WTC11 (cell line): ENCODE measurements at places on chromosomes 16 and 17.

DNA sequence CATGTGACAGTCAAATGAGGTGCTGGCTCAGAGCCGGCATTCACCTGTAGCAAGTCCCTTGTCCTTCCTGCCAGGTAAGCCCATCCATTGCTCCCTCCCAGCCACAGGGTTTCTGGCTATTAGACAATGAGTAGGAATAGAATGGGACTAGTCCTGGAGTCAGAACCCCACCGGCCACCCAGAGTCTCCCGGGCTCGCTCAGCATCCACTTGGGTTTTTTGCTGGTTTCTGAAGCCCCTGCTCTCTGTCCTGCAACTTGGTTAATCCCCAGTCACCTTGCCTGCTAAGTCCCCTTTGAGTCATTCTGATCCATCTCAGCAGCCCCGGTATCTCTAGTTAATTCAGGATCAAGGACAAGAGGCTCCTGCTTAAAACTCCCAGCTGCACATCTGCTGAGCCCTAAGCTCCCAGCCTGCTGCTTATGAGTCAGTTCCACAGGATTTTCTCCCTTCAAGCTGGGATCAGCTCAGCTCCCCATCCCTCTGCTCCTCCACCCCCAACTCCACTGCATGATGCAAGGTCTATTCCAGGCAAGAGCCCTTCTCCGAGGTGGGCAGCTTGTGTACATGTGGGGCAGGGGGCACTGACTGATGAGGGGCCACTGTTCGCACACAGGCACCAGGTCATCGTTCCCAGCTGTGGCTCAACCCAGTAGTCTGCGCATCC is 19.9 kb upstream of the MRPS23 start:
- no peak for DNase-seq

DNA sequence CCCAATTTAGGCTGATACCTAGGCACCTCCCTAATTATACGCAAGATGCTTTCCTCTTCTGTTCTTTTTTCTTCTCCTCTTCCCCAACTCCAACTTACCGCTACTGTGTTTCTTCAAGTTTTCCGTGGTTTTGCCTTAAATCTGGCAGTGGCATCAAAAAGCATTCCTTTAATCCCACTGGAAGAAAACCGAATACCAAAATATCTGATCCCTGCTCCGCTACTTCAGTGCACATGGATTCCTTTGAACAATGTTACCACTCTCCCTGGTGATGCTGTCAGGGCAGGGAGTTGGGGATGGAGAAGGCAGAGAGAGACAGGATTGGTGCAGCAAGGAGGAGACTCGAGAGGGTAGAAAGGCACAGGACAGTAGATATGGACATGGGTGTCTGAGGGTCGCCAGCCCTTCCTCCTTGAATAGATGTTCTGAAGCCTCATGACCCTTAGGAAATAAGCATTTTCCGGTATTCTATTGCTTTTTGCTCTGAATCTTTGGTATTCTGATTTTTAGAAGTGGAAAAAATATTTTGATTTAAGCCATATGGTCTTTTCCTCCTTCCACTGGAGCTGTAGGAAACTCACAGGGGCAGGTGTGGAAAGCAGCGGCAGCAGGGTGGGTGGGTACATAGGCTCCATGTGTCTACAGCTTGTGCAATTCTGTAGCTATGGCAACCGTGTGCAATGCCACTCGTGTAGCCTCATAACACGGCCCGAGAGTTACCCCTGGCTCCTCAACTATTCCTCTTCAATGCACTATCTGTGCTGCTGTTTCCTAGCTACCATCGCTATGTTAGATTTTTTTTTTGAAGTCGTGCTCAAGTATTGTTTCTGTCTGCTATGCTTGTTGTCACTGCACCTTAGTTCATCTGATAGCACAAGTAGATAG is 32.3 kb upstream of the TANC2 start:
- DNase-seq, result no peak

DNA sequence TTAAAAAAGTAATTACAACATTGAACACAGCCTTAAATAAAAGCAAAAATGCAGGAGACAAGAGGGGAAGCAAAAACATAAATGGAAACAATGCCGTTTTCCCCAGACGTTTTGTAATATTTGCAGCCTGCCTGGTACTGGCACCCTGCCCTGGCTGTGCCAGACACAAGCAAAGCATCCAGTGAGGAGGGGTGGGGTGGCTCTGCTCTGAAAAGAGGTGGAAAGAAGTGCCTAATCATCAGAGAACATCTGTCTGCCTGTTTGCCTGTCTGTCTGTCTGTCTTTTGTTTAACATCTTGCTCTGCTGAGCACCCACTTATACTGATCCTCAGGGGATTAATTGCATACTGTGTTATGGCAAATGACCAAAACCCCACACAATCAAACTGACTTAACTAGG is 62.7 kb downstream of the C16orf82 start:
- DNase-seq, result no peak

DNA sequence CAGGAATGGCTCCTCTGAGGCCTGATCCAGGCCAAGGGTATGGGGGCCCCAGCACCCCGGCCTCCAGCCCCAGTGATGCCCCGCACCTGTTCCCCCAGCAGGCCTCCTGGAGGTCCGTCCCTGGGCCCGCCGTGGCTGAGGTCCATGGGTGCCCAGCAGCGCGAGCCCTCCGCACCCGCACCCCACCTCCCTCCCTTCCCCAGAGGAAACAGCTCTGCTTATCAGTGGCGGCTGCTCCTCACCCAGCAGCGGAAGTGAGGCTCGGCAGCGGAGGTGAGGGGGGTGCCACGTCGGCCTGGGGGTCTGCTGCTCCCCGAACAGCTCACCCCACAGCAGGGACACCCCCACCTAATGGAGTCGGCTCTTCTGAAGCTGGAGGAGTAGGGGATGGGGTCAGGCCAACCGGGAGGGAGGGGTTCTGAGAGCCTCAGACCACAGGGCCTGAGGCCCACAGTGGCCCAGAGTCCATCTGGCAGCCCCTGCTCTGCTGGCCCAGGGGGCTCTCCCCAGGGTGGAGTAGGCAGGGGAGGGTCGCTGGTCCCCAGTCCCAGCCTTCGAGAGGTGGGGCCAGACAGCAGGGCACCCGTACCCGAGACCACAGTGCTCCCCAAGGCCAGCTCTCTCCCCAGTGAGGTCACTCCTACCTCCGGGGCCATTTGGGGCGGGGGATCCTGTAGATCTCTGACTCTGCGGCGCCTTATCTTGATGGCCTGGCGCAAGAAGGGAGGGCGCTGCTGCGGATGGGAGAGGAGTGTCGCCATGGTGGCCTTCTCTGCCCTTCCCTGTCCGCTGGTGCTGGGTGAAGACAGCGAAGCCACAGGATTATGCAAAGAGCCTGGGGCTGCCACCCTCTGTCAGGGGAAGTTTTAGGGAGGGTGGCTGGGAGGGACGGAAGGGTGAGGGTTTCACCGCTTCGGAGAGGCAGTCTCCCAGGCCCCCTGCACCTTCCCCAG is at the start of gene UNC13D:
TSS of gene UNC13D (minus strand) at position 828 of the 953 bp plus-strand sequence. CDS start at position 761, 67 bp downstream.
- no peak for DNase-seq

DNA sequence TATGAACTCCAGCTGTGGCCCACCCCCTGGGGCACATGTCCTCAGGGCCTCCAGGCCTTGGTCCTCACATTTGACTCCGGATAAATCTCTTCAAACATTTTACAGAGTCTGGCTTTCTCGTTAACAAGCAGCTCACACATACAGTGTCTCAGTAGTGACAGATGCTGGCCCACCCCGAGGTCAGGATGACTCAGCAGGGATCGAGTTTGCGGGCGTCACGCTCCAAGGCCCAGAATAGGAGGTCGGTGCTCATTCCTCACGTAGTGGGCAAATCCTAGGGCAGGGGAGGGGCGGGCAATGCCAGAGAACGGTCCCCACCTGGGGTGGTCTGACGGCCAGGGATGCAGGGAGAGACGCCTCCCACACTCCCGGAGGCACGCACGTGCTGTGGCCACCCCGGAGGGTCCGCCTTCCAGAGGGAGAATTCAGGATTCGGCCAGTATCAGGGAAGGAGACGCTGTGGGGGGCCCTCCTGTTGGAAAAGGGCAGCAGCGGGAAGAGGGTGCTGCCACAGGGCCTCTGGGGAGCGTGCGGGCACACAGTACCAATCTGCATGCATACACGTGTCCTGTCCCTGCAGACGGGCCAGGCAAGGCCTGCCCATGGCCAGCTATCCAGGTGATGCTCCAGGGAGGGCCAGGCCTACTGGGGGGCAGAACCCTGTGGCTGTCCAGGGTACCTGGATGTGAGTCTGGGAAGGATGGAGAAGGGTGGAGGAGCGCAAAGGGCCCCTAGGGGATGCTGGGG is 8.6 kb downstream of the SLC7A5 start:
- no peak for DNase-seq

GRCh38 chr17:44902135-44902760 is 3.0 kb upstream of the EFTUD2 start:
- DNase-seq, result no peak

DNA sequence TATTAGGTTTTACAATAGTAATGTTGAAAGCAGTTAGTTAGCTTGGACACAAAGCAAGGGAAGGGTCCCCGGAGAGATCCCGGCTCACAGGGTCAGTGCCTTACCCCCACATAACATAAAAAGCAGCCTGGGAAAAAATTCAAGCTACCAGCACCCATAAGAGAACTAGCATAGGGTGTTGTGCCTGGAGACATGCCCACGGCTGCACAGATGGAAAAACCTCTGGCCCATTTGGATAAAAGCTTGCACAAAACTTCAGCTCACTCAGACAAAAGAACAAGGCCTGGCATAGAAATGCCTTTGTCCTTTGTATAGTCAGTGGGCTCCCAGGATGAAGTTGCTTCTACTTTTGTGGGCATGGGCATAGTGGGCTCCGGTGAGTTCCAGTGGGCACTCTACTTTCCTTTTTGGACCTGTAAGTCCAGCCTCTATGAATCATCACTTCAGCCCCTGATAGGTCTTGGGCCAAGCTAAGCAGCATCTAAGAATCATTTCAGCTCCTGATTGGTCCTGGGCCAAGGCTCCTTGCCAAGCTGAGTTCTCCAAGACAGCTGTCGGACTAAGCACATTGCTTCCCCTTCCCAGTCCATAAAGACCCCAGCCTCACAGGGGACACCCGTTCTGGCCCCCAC is 1.3 kb upstream of the RDM1 start:
- DNase-seq, result no peak

- DNase-seq, result no peak
These were observed 7.8 kb upstream of the PSMC3IP start for GRCh38 chr17:42585353-42585752.

DNA sequence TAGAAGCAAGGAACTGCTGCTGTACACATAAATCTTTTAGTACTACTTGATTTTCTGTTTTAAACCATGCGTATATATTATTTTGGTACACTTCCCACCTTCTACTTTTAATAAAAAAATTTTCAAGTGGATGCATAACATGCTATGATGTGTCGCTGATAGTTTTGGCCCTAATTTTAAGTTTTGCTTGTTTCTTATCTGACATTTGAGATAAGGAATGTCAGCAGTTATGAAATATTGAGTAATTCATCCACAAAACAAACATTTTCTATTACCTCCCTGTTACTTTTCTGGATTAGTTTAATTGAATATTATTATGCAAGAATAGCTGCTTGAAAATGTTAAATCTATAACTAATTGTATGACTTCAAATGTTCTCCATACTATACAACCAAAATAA is 35.8 kb downstream of the N4BP1 start:
- DNase-seq, result no peak

DNA sequence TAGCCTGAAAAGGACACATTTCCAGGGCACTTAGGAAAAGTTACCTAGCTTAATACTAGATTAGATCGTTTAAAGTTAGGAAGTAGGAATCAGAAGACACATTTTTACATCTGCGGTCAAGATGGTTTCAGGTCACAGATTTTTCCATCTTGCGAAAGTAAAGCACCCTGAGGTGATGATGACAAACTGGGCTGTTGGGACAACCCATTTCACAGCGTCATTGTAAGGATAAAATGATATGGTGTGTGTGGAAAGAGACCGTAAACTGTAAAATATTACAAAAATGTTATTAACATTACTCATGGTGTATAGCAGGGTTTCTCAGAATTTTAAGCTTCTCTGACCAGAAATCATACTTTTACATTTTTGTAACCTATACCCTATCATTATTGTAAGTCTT is 10.1 kb upstream of the MAP2K6 start:
- no peak for DNase-seq

DNA sequence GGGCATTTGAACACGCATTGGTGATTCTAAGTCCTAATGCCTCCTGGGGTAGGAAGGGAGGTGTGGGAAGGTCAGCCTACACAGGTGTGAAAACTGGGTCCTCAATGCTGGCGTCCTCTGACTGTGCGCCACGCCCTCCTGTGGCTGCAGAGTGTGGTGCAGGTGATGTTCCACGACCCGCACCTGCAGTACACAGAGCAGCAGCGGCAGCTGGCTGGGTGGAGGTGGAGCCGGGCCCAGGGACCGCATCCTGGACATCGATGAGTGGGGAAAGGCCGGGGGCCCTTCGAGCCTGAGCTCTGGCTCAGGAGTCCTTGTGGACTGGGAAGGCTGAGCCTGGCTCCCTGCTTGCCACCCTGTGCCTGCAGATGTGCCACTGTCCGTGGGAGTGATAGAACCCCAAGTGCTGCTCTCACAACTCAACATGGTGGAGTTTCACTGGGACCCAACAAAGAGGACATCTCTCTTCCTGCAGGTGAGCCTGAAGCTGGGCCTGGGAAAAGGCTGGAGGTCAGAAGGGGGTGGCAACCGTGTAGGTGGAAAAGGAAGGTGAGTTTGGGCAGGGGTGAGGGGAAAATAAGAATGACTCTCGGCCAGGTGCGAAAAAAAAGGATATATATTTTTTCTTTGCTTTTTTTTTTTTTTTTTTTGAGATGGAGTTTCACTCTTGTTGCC is 14.0 kb upstream of the STAC2 start:
- peak; percentile 91 for DNase-seq

DNA sequence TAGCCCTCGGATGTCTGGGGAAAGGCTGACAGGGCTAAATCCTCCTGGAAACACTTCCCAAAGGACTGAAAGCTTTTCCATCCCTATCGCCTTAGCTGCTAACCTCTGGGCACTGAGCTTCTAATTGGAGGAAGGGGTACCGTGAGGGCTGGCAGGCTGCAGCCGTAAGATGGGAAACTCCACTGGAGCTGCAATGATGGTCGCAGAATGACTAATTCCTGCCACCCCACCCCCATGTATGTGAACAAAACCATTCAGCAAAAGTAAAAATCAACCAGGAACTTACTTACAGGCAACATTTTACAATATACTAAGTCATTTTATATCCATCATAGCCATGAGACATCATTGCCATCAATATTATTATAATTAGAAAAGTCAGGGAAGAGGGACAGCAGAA is 133.3 kb downstream of the ABCC12 start:
- no peak for DNase-seq

- no peak for DNase-seq
These were observed 88.0 kb downstream of the RAB11FIP4 start for GRCh38 chr17:31479524-31479923.

DNA sequence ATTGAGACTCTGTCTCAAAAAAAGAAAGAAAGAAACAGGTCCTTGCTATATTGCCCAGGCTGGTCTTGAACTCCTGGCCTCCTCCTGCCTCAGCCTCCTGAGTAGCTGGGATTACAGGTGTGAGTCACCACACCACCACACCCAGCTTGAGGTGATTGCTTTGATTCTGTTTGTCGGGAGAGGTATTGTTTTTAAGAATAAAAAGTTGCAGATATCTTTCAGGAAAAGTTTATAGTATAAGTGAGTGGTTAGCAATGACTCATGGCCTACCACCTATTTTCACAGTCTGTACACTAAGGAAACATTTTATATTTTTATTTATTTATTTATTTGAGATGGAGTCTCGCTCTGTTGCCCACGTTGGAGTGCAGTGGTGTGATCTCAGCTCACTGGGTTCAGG is 45.0 kb downstream of the RHOT1 start:
- no peak for DNase-seq
